ENCODE measurements at places on chromosomes 12 and 14.

DNA sequence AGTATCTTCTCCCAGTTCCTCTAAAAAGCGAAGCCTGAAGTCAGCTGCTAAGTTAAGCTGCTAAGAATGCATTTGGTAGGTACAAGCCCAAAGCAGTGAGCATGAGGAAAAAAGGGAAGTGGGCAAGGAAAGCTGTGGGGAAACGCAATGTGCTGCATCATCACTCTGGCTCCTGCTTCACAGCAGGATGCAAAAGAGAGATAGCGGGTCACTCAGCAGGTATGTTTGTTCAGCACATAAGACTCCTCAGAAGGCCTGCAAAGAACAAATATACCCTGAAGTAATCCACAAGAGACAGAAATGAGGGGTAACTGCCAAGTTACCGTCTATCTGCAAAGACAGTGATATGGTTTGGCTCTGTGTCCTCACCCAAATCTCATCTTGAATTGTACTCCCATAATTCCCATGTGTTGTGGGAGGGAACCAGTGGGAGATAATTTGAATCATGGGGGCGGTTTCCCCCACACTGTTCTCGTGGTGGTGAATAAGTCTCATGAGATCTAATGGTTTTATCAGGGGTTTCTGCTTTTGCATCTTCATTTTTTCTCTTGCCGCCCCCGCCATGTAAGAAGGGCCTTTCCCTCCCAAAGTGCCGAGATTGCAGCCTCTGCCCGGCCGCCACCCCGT, 127.4 kb upstream of the EGLN3 start:
- DNase-seq: no peak

DNA sequence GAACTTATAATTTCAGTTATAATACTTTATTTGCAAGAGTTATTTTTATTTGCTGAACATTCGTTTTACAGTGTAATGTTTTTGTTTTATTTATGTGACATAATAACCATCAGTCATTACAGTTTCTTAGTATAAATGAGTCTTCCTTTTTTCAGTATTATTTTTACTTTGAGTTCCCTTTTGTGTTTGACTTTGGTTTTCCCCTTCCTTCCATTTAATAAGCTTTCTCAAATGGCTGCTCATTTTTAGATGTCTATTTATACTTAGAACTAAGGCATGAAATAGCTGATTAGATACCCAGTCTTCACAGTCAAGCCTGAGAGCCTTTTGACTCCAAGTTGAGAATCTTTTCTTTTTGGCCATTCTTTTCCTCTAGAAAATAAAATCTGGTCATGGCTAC, 404.5 kb downstream of the LRFN5 start:
- no peak for DNase-seq

GRCh38 chr12:102326982-102327381, 129.3 kb upstream of the PMCH start:
- DNase-seq: no peak

- DNase-seq: no peak
Measured at GRCh38 chr14:101065246-101065645, 161.7 kb upstream of the RTL1 start.

DNA sequence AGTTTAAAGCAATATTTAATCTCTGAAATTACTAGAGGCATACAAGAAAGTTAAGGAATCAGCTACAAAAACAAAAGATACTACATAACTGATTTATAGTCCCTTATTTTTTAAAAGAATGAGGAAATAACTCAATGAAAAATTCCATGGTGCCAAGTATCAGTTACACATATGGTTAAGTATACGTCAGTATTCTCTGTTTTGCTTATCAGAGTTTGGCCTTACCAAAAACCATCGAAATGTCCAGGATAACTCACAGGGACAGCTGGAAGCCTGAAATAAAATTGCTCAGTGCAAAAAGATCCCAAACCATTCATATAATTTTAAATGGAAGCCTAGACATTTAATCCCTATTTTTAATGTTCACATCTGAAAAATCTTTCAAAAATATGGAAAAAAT, 3.6 kb downstream of the CFL2 start:
- no peak for DNase-seq

DNA sequence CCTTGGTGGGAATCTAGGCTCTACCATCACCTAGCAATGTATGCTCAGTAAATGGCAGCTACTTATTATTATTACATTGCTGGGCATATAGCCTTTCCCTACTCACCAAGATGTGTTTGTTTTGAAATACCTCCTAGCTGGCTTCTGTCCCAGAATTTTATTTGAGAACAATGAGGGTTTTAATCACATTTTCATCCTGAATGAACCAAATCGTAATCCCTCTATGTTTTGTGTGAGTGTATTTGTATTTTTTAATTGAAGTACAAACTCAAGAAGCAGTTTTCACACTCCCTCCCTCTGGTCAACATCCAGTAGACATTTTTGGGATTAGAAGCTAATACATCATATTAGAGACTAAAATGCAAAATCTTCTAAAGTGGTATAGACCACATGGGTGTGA, 7.6 kb downstream of the SLC7A8 start:
- DNase-seq: no peak

DNA sequence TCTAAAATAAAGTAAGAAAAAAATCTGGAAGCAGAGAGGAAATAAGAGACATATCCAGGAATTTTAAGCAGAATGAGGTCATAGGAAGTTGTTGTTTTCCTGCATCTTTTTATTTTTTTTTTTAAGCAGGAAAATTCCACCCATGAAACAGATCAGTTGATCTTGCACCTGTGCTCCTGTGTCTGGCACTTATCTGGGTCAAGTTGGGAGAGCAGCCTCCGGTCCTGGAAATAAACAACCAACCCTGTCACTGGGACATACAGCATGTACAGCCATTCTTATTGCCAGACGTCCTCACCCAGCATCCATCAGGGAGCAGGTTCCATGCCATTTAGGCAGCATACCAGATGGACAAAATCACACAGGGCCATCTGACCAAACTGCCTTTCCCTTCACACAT, 266.0 kb upstream of the BTG1 start:
- no peak for DNase-seq

- DNase-seq: no peak
Measured at GRCh38 chr14:104464907-104465306, 114.7 kb upstream of the C14orf180 start.

DNA sequence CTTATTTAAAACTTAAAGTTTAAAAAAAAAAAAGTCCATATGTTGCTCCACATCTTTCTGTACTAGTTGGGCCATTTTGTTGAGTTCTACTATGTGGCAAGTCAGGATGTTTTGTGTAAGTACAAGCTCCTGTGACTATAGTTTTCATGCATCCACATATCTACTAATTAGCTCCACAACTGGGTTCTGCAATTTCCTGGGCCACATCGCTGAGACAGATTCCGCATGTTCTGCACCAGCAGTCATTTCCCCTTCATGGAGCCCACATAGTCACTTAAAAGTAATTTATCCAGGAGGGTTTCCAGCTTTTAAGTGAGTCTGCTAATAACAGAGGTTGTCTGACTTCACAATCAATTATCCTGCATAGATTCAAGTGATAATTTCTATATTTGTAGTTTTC, 461.4 kb downstream of the ZFP36L1 start:
- no peak for DNase-seq

DNA sequence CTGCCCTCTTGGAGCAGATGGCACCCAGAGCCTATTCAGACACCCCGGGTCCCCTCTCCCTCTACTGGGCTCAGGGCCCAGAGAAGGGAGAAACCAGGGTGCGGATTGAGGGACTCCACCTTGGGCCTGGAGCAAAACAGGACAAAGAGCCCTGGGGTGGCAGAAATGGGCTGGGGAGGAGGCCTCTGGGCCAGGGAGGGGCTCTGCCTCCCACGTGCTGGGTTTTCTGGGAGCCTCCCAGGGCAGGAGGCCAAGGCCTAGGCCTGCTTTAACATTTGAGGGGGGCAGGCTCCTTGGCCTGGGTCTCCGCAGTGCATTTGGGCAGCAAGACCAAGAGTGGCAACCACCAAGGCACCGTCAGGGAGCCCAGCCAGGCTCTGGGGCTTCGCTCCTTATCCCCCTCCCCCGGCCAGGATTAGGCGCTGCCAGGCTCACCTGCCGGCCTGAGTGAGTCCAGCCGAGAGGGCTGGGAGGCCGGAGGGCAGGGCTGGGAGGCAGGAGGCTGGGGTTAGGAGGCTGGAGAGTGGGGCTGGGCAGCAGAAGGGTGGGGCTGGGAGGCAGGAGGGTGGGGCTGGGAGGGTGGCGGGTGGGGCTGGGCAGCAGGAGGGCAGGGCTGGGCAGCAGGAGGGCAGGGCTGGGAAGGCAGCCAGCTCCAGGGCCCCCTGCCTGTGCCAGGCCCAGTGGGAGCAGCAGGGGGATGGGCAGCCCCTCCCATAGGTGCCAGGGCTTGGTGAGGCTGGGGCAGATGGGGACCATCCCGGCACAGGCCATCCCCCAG, 101.8 kb upstream of the EIF5 start:
- peak; percentile 32 for DNase-seq

DNA sequence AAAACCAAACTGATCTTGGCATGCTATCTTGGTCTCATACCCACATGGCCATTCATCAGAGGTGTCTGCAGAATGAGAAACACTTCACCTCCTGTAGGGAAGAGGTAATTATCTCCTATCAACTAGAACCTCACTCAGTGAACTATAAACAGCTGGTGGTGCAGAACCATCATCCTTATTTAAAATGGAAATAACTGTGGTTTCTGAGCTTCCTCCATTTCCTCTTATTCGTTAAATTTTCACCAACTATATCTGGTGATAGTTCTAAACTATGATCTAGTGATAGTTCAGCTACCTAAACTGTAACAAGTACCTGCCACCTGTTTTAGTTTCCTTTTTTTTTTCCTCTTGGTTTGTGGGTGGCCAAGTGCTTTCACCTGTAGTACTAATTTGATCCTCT, 218.5 kb downstream of the FUT8 start:
- DNase-seq: no peak

DNA sequence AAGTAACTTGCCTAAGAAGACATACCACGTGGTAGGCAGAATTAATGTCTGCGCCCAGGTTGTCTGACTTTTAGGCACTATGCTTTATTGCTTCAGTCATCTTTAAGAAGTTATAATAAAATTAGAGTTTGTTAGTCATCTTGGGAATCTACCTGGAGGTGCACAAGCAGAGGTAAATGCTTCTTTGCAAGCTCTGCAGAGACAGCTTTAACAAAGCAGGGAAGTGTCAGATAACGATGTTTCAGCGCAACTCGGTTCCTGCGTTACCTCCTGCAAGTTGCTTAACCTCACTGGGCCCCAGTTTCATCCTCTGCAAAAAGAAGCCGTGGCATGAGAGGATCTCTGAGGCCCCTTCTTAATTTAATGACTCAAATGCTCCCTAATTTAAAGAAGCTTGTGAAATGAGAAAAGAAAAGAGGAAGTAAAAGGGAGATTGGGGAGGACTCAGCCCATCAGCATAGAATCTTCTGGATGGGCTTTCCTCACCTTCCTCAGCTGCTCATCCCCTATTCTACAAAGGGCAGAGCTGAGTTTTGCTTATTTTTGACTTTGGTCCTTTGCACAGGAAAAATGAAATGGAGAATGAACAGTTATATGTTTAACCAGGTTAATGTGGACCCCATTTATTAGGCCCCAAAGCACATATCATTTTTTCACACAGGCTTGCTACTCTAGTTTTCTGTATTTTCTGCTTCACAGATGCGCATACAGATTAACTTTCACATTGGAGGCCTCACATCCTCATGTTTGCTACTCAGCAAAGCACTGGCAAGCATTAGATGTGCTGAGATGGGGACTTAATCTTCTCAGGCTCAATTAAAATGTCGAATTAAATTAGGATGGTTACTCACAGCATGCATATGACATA, 5.1 kb downstream of the ARHGDIB start:
- no peak for DNase-seq

- peak; percentile 76 for DNase-seq
Measured at GRCh38 chr12:120534703-120535655, 823 bp downstream of the RNF10 start.

DNA sequence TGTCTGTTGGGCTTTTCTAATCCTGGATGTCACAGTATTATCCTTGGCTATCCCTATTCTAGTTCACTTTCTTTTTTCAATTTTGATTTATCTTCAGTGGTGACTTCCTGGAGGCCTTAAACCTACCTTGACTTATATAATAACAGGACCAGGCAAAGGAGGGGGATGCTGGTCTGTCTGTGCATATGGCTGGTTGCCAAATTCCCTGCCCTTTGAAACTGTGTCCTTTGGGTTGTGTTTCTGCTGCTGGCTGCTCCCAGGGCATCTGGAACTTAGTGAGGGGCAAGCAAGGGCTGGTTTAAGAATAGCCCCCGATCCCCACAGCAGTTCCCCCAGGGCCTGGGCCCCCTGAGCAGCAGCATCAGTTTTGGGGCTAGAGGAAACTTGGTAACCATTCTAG, 96.0 kb upstream of the MAX start:
- no peak for DNase-seq

DNA sequence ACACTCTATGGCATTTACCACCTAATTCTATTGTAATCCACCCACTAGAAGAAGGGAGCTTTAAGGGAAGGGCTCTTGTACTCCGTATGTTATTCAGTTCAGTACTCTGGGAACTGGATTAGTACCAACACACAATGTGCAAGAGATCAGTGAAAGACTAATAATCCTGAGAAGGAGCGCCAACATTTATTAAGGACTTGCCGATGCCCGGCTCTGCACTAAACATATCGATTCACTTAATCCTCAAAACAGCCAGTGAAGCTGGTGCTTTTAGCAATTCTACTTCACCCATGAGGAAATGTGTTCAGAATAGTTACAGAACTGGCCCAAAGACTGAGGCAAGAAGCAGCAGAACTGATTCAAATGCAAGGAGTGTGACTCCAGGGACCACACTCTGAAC, 80.9 kb downstream of the RPS6KA5 start:
- no peak for DNase-seq

- no peak for DNase-seq
Measured at GRCh38 chr12:131919366-131920156, 9.5 kb upstream of the PUS1 start.

DNA sequence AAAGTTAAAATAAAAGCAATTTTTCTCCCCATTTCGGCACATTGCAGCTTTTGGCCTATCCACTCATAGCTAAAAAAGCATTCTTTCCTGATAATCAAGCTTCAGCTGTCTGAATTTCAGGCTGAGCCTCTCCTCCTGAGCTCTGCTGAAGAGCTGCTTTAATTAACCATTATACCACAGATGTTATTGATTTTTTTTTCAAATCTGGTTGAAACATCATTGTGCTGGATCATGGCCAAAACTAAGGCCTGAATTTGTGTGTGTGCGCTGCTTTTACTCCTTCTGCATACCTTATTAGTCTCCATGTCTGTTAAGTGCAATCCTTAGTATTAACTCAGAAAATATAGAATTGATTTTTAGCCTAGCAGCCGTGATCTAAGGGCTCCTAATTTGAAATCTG, 52.3 kb downstream of the MBIP start:
- DNase-seq: no peak

GRCh38 chr12:46470975-46471374, 98.4 kb upstream of the SLC38A2 start:
- DNase-seq: no peak
